ENCODE measurements at places on chromosomes 1 and 21. TPM values are rescaled to one million over a fixed set of nuclear protein-coding genes. Genes with fewer than 3 reads are reported as not detected.

Gene FCRL5
- 1.1 TPM for total RNA-seq

Gene TMEM82
- total RNA-seq: 1.4 TPM

Gene HFM1
- total RNA-seq: 2.1 TPM

Gene FCRLB
- total RNA-seq: not detected

Gene HAPLN2
- total RNA-seq: 0.46 TPM

Gene SH2D5
- total RNA-seq: 7.2 TPM

Gene FCGR3B
- total RNA-seq: not detected

Gene GNG4
- 32.2 TPM for total RNA-seq

- no peaks in the 10 kb centered on the region for H3K36me3 ChIP-seq
- H3K4me1 ChIP-seq: no peaks in the 10 kb centered on the region
- no peaks in the 10 kb centered on the region for H3K27me3 ChIP-seq
Measured at GRCh38 chr1:66292944-66293343, 241.0 kb upstream of the SGIP1 start.

GRCh38 chr1:154325583-154326545 is 539 bp downstream of the ATP8B2 start:
- peaks cover 12% of the 10 kb centered on the region for H3K4me1 ChIP-seq
- no peaks in the 10 kb centered on the region for H3K27me3 ChIP-seq
- DNase-seq: peak; percentile 91
- no peak overlapping the region for H3K27ac ChIP-seq

GRCh38 chr1:11957398-11957797 is 22.8 kb upstream of the MFN2 start:
- DNase-seq: no peak
- no peak overlapping the region for H3K4me3 ChIP-seq
- peaks cover 10% of the 10 kb centered on the region for H3K36me3 ChIP-seq
- H3K4me1 ChIP-seq: no peaks in the 10 kb centered on the region

DNA sequence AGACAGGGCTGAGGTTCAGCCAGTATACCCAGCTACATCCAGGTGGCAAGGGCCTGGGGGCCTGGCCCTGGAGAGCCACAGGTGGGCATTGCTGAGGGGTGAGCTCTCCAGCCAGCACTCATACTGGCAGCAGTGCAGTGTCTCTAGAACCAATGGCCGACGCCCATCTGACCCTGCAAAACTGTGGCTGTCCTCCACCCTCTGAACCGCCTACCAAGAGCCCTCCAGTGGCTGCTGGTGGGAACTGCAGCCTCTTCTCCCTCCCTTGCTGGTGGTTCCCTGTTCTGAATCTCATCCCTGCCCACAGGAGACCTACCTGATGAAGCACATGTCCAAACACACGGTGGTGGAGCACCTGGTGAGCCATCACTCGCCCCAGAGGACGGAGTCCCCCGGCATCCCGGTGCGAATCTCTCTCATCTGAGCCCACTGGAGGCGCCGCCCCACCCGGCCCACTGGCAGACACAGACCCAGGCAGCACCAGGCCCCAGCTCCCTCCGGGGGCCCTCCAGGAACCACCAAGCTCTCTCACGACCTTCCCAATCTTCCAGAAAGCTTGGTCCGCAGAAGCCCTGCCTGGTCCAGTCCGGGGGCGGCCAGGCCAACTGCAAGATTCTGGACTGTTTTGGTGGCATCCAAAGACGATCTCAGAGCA is 22.1 kb downstream of the A3GALT2 start:
- no peaks in the 10 kb centered on the region for H3K27me3 ChIP-seq
- peaks cover 32% of the 10 kb centered on the region for H3K36me3 ChIP-seq

DNA sequence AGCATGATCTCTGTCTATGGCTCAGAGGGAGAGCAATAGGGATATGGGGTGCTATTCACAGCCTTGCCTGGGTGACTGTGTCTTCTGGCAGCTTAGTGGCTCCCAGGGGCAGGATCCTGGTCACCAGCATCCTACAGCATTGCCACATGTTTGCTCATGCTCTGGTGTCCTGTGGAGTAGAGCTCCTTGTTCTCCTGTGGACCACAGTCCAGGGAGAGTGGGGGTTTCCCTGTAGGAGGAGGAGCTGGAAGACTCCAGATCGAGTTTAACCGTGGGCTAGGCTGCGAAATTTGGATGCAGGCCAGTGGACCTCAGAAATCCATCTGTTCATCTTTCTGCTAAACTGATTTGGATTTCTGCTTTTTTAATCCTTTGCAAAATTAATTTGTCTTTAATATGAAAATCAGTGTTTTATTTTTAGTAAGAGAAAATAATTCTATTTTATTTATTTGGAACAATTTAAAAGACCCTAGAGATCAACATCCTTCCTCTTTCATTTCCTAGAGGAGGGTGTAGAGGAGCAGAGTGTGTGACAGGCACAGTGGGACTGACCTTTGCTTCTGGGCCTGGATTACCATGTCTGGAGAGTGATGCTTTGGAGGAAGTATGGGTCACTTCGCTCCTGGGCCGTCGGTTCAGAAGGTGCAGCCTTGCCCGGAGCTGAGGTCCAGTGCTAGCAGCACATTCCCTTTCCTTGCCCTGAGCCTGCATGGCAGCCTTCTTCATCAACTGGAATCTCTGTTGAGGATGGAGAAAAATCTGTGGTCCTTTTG is 17.4 kb downstream of the ADARB1 start:
- no peaks in the 10 kb centered on the region for H3K27me3 ChIP-seq
- no peak overlapping the region for H3K4me3 ChIP-seq
- no peaks in the 10 kb centered on the region for H3K36me3 ChIP-seq
- H3K4me1 ChIP-seq: no peaks in the 10 kb centered on the region
- no peak for DNase-seq

DNA sequence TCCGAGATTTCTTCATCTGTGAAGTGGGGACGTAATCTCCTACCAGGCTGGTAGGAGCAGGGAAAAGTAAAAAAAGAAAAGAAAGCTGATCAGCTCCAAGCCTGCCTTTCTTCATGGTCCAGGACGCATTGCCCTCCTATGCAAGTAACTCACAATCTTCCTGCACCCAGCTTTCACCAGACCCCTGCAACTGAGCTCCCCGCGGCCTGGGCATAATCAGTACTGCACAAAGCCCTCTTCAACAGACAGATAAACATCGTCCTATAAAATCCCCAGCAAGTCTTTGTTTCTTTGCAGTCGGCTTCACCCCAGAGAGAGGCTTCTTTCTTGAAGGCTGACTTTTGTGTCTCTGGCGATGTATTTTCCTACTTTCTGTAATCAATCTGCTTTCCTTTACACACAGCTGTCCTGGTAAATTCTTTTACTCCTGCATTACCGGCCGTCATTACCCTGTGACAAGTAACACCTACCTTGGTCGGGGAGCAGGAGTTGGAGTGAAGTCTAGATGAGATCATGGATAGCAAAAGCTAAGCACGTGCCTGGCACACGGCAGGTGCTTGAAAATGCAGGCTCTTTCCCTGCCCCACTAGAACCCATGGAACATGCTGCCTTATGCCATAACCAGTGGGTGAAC is 8.3 kb downstream of the PADI1 start:
- no peaks in the 10 kb centered on the region for H3K4me1 ChIP-seq
- no peak for DNase-seq
- no peak overlapping the region for H3K4me3 ChIP-seq

DNA sequence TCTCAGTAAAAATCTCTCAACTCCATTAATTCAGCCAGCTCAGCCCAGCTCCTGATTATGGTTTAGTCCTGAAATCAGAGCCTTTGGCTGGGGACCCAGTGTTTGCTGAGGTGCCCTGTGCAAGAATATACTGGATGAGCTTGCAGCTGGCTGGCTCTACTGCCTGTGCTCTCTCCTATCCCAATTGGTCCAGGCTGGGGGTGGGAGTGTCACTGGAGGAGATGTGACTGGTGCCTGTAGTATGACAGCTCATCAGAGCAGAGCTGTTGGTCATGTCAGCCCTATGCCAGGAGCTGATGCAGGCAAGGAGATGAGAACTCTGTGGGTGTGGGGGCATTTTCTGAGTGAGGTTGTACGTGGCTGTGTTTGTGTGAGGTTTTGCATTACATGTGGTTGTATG is 87.0 kb downstream of the TNR start:
- H3K4me1 ChIP-seq: no peaks in the 10 kb centered on the region
- no peaks in the 10 kb centered on the region for H3K36me3 ChIP-seq
- DNase-seq: no peak
- H3K27me3 ChIP-seq: no peaks in the 10 kb centered on the region

DNA sequence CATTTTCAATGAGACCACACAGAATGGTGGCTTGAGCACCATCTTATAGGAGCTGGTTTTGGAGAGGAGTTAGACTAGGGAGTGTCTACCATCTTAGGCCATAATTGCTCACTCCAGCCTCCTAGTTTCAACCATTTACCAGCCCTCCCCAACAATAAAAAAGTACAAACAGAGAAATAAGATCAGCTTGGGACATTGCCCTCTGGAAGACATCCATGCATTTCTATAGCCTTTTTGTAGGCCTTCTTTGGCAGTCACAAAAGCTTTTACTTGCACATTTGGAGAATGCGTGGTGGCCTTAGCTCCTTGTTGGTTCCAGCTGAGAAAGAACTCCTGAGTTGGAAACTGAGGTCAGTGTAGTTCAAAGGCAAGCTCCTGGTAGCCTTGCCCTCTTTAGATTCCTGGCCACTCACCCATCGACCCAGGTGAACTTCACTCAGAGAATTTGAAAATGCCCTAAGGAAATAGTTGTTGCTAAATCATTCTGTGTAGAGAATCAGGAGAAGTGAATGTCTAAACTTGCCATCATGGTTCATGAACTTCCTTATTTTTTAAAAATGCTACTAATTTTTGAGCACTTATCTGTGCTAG is 301.7 kb upstream of the PROX1 start:
- H3K4me1 ChIP-seq: no peaks in the 10 kb centered on the region
- 0 out of 2 replicates have a peak, but pooled peaks cover 2% of the 10 kb centered on the region for H3K27me3 ChIP-seq
- no peak overlapping the region for H3K27ac ChIP-seq
- no peak for DNase-seq
- no peak overlapping the region for H3K4me3 ChIP-seq

- no peaks in the 10 kb centered on the region for H3K36me3 ChIP-seq
- H3K4me1 ChIP-seq: no peaks in the 10 kb centered on the region
- H3K27me3 ChIP-seq: no peaks in the 10 kb centered on the region
Measured at GRCh38 chr1:22247527-22248245, 104.8 kb upstream of the WNT4 start.

GRCh38 chr1:154270833-154271232 is 1.6 kb upstream of the HAX1 start:
- H3K27me3 ChIP-seq: no peaks in the 10 kb centered on the region
- no peak for DNase-seq
- no peaks in the 10 kb centered on the region for H3K4me1 ChIP-seq
- H3K4me3 ChIP-seq: no peak overlapping the region

GRCh38 chr1:29725262-29725661 is 488.9 kb downstream of the PTPRU start:
- peaks cover 7% of the 10 kb centered on the region for H3K36me3 ChIP-seq
- H3K4me1 ChIP-seq: no peaks in the 10 kb centered on the region
- H3K27ac ChIP-seq: no peak overlapping the region

GRCh38 chr1:209048941-209049669 is 534.4 kb upstream of the CAMK1G start:
- no peaks in the 10 kb centered on the region for H3K4me1 ChIP-seq
- no peak for DNase-seq
- peaks cover 3% of the 10 kb centered on the region for H3K27me3 ChIP-seq
- no peak overlapping the region for H3K4me3 ChIP-seq
- no peak overlapping the region for H3K27ac ChIP-seq

GRCh38 chr1:6269296-6269695 is 8.4 kb upstream of the GPR153 start:
- 0 out of 2 replicates have a peak, but pooled peaks cover 4% of the 10 kb centered on the region for H3K4me1 ChIP-seq
- no peak overlapping the region for H3K27ac ChIP-seq
- no peak overlapping the region for H3K4me3 ChIP-seq

- no peaks in the 10 kb centered on the region for H3K4me1 ChIP-seq
- DNase-seq: no peak
- no peak overlapping the region for H3K4me3 ChIP-seq
Measured at GRCh38 chr1:209074575-209075250, 508.8 kb upstream of the CAMK1G start.

GRCh38 chr1:2248127-2248826 is 20.2 kb downstream of the SKI start:
- no peaks in the 10 kb centered on the region for H3K27me3 ChIP-seq
- peaks cover 18% of the 10 kb centered on the region for H3K36me3 ChIP-seq
- peak overlapping the region; percentile 3 for H3K4me3 ChIP-seq
- DNase-seq: peak; percentile 98
- H3K4me1 ChIP-seq: peaks cover 22% of the 10 kb centered on the region
- peak overlapping the region; percentile 23 for H3K27ac ChIP-seq

- H3K27me3 ChIP-seq: no peaks in the 10 kb centered on the region
- no peak for DNase-seq
- no peak overlapping the region for H3K4me3 ChIP-seq
- no peaks in the 10 kb centered on the region for H3K4me1 ChIP-seq
Measured at GRCh38 chr21:29433366-29434059, 134.8 kb downstream of the BACH1 start.
